Fibroblast of the aortic adventitia (primary cell): ENCODE measurements at places on chromosomes 3 and 15. TPM values are rescaled to one million over a fixed set of nuclear protein-coding genes. Genes with fewer than 3 reads are reported as not detected.

DNA sequence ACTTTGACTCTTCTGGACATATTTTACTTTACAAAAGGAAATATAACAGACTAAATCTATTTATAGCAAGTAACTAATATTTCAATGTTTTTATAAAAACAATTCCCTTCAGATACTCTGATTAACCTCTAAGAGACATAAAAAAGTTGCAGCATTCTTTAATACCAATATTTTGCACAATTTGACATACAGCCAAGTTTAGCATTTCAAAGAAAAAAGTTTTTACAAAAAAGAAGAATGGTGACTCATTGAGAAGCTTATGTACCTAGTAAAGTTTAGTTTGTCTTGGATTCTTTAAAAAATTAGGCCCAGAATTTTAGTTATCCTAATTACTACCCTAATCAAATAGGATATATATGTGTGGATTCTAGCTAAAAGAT, 17.6 kb downstream of the DAZL start:
- peak; percentile 53 for DNase-seq

DNA sequence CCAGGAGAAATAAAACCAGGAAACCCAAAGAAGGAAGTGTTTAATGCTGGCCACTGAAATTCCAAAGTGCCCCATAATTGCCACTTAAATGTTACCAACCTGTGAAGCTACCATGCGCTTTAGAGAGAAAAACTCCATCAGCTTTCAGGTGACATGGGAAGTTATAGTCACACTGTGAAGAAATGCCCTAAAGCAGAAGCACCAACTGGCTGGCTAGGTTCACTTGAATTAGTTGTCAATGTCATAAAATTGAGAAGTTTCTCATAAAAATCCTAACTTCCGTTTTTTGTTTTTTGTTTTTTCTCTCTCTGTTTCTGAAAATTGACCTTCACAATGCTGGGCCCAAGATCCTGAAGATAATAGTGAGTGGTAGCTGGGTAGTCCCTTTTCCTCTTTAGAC, 167.9 kb upstream of the CTNNB1 start:
- DNase-seq = no peak

DNA sequence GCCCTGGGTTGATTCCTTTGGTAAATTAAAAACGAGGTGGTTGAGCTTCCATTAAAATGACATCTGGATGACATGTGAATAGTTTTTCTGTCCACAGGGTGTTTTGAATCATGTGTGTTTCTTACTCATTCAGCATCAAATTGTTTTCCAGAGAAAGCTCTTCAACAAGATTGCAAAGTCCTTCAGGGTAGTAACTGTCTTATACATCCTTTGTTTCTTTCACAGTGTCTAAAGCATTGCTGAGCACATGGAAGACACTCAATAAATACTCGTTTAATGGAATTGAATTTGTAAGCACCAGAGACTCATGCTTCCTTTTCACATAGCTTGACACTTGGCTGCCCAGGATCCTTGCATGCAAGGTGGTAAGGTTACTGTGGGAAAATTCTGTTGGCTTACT, 223.1 kb upstream of the CNTN6 start:
- no peak for DNase-seq

The CLDN18 gene
- not detected in 2 replicates for total RNA-seq

The CX3CR1 gene
- total RNA-seq = not detected in 2 replicates

The LRTM1 gene
- total RNA-seq = not detected in 2 replicates
